ENCODE measurements at places on chromosomes 12 and 14. TPM values are rescaled to one million over a fixed set of nuclear protein-coding genes. Genes with fewer than 3 reads are reported as not detected.
A peak's percentile ranks its signal among the peaks of the same experiment; 100 is the strongest.

DNA sequence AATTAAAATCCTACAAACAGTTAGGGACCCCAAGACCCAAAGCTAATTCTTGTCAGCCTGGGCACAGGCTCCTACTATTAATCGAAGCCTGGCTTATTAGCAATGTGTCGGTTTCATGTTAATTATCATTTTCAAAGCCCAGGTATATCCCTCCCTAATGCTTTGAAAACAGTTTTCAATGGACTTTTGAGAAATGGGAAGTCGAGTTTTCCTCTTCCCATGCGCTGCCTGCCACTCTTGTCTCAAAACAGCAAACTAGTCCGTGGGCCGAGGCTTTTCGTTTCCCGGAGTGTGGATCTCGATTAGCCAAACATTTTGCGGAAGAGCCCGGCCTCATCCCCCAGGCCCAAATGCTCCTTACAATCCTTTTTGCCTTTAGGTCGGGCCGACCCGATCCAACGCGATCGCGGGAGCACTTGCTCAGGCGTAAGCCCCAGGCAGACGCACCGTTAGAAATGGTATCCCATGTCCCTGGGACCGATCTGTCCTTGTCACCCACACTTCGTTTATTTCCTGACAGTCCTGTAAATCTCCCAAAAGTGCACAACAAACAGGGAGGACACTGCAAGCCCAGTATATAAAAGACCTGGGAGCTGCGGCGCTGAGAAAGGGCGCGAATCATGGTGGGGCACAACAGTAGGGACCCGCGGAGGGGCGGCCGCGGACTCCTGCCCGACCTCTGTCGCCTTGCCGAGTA lies 1.5 kb downstream of the SIX6 start:
- DNase-seq = no peak
- peaks cover 34% of the 10 kb centered on the region for H3K4me1 ChIP-seq
- no peaks in the 10 kb centered on the region for H3K36me3 ChIP-seq
- H3K27me3 ChIP-seq = peaks cover 100% of the 10 kb centered on the region
- no peak overlapping the region for H3K4me3 ChIP-seq
- no peak overlapping the region for H3K27ac ChIP-seq

DNA sequence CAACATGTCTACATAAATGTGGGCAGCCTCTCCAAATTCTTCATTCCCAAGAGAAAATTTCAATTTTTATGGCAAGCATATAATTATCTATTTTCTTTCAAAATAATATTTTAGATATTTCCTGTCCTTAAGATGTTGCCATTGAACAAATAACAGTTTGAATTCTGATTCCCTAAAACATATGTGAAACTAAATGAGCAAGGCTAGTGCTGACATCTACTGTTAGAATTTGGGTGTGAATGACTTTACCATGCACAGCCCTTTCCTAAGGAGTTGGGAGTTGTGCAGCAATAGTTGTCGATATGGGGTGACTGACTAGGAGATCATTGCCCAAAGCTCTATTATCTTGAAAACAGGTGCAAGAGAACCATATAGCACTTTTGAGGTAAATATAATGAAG lies 108.2 kb upstream of the SLC38A4 start:
- H3K27ac ChIP-seq = no peak overlapping the region
- H3K4me3 ChIP-seq = no peak overlapping the region
- H3K36me3 ChIP-seq = no peaks in the 10 kb centered on the region
- DNase-seq = no peak
- no peaks in the 10 kb centered on the region for H3K4me1 ChIP-seq

GRCh38 chr12:3629057-3629830 lies 123.7 kb downstream of the CRACR2A start:
- H3K36me3 ChIP-seq = no peaks in the 10 kb centered on the region
- H3K4me3 ChIP-seq = no peak overlapping the region
- H3K27me3 ChIP-seq = no peaks in the 10 kb centered on the region
- no peak for DNase-seq
- H3K27ac ChIP-seq = no peak overlapping the region

GRCh38 chr12:127145241-127145928 lies 1121.6 kb upstream of the TMEM132C start:
- DNase-seq = no peak
- peak overlapping the region; percentile 48 for H3K4me3 ChIP-seq
- no peaks in the 10 kb centered on the region for H3K27me3 ChIP-seq
- H3K27ac ChIP-seq = peak overlapping the region; percentile 56

The C12orf60 gene
- 0.55 TPM for total RNA-seq

DNA sequence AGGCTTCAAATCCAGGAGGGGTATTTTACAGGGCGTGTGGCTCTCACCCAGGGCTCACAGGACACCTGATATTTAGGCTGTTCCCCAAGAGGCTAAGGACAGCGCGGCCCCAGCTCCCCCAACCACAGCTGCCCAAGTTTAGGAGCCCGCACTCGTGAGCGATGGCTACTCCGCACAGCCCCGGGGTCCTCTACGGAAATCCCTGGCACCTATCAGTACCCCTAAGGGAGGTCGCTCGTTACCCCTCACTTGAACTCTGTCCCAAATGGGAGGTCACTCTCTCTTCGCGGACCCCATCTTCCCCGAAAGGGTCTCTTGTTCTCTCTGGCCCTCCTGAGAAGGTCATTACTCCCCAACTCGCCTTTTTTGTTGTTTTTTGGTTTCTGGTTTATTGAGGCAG lies 708 bp upstream of the P2RX4 start:
- no peaks in the 10 kb centered on the region for H3K36me3 ChIP-seq
- peak overlapping the region; percentile 96 for H3K27ac ChIP-seq
- H3K4me3 ChIP-seq = no peak overlapping the region
- peaks cover 33% of the 10 kb centered on the region for H3K4me1 ChIP-seq
- no peaks in the 10 kb centered on the region for H3K27me3 ChIP-seq

Measured in transverse colon (tissue), 4 donors.